Trophoblast cell (in vitro differentiated cells and primary cell): ENCODE measurements at places on chromosomes 16 and 17.

DNA sequence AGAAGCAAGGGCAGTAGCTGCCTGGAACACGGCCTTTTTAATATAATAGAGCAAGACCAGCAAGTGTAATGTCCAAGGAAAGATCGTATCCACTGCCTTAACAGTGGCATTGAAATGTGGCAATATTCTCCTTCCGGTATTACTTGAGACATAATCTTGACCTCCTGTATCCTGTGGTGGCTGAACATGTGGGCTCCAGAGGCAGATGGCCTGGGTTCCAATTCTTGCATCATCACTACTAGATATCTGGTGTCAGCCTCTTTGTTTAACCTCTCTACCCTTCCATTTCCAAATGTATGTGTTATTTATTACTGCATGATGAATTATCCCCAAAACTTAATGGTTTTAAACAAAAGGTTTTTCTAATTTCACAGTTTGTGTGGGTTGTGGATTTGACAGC lies 3.5 kb upstream of the CDYL2 start:
- DNase-seq, result no peak

- no peak for DNase-seq
Observed at GRCh38 chr16:11493531-11493929, 93.2 kb downstream of the LITAF start.

DNA sequence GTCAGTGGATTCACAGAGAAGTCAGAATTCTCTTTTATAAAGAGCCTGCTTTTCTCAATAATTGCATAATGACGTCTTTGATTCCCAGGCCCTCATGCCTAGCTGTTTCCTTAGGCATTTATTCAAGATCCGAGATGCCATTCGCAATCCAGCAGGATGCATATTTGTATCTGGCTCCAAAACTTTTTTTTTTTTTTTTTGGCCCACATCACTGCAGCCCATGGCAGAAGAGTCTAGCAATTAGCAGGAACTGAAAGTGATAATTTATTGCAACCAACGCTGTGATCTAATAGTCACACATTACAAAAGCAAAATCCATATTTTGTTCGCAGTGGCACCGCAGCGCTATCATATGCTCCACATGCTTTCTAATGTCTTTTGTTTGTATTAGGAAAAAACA lies 503.4 kb downstream of the MAF start:
- no peak for DNase-seq

DNA sequence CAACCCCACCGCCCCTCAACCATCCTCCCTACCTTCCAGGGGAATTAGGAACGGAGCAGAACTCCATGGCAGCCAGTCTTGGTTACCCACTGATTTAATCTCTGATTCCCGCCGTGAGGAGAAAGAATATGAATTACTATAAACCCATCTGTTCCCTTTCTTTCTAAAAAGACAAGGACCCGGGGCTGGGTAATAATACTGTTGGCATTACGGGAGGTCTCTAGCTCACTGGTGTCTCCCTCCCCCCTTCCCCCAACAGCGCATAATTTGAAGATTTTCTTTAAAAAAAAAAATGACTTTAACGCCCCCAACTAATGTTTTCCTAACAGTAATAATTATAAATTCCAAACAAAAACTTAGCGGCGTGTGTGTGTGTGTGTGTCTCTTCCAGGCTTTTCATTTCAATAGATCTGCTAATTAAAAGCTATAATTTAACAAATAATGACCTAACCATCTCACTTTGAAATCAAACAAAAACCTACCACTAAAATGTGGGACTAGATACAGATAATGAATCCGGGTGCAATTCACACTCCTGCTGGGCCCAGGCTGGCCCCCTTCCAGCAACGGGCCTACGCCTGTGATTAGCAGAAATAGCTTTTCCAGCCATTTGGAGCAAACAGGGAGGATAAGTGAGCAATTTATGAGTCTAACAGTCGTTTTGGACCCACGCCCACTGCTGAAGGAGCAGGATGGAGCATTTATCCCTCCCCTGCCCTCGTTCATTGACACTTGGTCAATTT lies 18.2 kb upstream of the BHLHA9 start:
- no peak for DNase-seq

- no peak for DNase-seq
Observed at GRCh38 chr16:51813609-51814008, 662.5 kb upstream of the SALL1 start.
